ENCODE measurements at places on chromosomes 7 and 10.

- no peak for DNase-seq
Measured at GRCh38 chr7:128884561-128885369, 22.1 kb downstream of the ATP6V1F start.

DNA sequence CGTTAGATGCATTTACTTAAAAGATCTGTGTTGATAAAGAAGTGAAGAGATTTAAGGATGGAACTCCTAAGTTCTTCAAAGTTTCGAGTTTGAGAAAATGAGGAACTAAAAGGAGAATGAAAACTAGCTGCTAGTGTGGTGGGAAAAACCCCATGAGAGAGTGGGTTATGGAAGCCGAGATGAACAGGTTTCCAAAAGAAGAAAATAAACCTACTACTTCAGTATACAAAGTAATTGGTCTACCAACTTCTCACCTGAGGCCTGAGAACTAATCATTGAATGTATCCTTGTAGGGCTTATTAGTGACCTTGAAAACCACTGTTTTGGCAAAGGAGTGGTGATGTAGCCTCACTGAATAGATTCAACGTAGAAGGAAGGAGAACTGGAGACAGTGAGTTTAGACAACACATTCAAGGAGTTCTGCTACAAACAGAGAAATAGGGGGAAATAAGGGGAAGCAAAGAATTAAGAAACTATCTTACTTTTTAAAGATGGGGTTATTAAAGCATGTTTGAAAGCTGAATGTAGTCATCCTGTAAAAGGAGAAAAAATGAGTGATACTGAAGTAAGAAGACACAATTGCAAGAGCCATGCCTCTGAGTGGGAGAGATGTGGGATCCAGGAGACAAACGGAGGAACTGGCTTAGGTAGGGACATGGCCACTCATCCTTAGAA, 50.8 kb downstream of the CH25H start:
- no peak for DNase-seq

DNA sequence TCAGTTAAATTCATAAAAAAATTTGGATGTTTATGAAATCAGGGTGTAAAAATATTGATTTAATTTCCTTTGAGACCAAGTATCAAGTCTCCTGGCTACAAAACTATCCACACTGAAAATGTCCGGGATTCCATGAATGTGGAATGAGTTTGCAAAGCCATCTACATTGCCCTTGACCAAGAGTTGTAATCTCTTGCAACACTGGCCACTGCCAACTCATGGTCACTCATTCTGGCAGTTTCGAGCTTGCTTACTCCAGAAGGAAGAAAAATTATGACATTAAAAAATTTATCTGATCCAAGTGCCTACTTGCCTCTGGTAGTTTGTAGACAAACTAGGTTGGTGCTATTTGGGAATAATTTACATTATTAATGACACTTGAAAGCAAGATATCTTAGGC, 84.2 kb downstream of the NPY start:
- no peak for DNase-seq

GRCh38 chr10:5524641-5525560, at the start of gene CALML3:
Gene CALML3, plus strand, starts transcription at chr10:5524961. Its CDS starts 125 bp downstream, at chr10:5525086.
- no peak for DNase-seq

DNA sequence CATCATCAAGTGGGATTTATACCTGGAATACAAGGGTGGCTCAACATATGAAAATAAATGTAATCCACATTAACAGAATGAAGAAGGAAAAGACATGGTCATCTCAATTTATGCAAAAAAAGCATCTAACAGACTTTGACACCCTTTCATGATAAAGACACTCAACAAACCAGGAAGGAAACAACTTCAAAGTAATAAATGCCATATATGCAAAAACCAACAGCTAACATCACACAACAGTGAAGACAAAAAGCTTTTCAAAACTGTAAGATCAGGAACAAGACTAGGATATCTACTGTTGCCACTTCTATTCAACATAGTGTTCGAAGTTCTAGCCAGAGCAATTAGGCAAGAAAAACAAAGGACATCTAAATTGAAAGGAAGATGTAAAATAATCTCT, 22.9 kb downstream of the TNPO3 start:
- no peak for DNase-seq

GRCh38 chr10:123995461-123996131, 97.8 kb downstream of the CHST15 start:
- DNase-seq, result peak; percentile 80

DNA sequence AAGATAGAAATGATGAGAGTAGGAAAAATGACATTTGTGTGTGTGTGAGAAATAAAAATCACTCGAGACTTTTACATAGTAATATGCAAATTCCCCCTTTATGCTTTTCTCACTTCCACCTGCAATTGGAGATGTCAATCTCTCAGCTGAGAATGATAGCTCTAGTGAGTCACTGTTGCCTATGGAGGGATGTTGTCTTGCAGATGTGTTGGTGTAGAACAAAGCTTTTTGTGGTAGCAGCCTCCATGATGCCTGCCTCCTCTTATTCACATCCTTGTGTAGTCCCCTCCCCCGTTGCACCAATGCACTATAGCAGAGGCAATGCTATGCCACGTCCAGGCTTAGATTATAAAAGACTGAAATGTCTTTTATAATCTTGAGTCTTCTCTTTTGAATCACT, 33.8 kb downstream of the SPAG6 start:
- DNase-seq, result no peak

DNA sequence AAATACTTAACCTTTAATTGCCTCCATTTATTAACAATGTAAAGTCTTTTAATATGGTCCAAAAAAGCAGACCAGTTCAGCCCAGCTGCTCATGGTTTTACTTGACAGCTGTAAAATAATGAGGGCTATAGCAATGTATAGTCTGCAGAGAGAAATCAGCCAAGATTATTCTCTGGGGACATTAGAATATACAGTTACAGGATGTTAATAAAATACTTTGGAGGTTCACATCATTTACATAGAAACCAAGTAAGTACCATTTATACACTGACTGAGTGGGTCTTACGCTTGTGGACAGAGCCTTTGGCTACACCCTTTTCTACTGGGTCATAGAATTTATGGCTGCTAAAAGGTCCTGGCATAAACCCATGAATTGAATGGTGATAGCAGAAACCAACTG, 340.7 kb upstream of the CELF2 start:
- no peak for DNase-seq

DNA sequence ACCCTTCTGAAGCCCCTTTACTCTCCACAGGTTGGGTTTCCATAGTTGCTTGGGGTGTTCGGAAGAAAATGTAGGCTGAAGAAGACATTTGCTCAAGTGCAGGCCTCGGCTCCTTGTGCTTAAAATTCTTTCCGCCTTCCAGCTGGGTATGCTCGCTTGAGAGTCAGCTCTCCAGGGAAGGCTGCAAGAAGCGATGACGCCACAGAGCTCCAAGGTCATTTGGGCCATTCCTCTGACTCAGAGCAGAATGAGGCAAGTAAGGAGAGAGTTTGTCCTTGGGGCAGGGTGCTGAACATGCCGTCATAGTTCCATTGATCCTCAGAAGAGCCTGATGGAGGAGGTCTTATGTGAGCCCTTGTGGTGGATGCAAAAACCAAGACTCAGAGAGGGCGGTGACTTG, 27.4 kb upstream of the HSPA12A start:
- DNase-seq, result no peak

- peak; percentile 46 for DNase-seq
Measured at GRCh38 chr7:142553216-142553615, 196.1 kb upstream of the PRSS1 start.

DNA sequence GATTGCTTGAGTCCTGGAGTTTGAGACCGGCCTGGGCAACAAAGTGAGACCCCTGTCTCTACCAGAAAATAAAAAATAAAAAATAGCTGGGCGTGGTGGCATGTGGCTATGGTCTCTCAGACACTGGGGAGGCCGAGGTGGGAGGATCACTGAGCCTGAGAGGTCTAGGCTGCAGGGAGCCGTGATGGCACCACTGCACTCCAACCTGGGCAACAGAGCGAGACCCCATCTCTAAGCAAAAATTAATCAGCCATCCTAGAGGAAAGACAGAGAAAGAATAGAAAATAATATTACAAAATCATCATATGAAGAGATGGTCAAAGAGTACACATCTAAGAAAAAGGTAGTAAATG, 4.9 kb upstream of the EPHB4 start:
- DNase-seq, result no peak

DNA sequence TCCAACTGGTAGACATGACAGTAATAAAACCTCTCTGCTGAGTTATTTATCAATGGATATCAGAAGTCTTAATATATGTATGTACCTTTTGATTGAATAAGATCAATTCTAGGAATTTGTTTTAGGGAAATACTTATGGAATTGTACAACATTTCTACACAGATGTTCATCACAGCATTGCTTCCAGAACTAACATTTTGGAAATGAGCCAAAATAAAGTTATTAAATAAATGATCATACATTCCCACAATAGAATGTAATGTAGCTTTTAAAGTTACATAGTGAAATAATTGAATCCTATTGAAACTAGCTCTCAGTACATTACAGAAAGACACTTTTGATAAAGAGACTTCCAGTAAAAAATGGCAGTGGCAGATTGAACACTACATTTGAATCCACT, 481.6 kb upstream of the LRRN3 start:
- no peak for DNase-seq

DNA sequence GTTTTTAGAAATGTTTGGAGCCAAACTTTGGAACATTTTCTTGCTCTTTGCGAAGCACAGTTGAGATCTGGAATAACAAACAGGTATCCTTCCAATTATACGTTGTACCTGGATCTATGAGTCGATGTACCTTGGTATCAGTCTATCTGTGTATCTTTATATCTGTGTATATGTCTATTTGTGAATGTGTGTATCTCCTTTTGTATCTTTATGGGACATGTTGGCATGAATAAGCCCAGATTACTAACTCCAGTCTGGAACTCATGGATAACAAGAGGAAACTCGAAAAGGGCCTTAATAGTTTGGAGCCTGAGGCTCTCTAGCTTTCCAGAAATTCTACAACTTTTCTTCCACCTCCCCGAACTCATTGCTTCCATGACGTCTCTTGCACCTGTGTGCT, 490.0 kb downstream of the GATA3 start:
- no peak for DNase-seq

- DNase-seq, result no peak
Measured at GRCh38 chr7:70619130-70619529, 512.8 kb upstream of the GALNT17 start.

- DNase-seq, result peak; percentile 4
Measured at GRCh38 chr7:3439333-3440030, 138.4 kb downstream of the SDK1 start.

DNA sequence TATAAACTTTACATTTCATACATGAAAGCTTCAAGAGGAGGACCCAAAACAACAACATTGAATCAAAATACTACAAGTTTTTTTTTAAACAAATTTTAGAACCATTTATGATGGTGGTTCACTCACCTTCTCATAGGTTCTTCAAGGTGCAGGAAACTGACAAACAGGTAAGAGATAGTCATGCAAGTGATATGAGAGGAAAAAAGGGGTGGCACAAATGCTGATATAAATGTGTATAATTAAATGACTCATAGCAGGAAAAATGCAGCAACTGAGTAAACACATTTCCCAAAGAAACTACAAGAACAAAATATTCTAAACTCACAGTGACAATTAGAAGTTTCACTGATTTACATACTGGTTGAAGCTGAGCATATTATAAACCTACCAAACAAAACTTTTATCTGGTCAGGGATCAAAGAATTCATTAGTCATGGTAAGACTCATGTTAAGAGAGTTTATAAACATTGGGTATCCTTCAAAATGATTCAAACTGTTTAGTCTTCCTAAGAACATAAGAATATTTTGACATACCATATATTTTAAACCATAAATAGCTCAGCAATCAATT, 14.1 kb downstream of the ZWINT start:
- peak; percentile 9 for DNase-seq

- no peak for DNase-seq
Measured at GRCh38 chr7:69654849-69655707, 56.8 kb downstream of the AUTS2 start.

- no peak for DNase-seq
Measured at GRCh38 chr7:99790407-99790806, 6.4 kb upstream of the CYP3A4 start.

DNA sequence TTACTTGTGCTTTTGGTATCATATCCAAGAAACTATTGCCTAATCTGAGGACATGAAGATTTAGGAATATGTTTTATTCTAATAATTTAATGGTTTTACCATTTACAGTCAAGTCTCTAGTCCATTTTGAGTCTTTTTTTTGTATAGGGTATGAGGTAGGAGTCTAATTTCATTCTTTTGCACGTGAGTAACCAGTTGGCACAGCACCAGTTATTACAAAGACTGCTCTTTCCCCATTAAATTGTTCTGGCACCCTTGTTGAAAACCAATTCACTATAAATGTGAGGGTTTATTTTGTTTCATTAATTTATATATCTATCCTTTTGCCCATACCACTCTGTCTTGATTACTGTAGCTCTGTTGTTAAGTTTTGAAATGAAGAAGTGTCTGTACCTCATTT, 381.6 kb downstream of the SUGCT start:
- DNase-seq, result no peak

GRCh38 chr7:112869111-112869774, 79.0 kb upstream of the TMEM168 start:
- DNase-seq, result no peak

DNA sequence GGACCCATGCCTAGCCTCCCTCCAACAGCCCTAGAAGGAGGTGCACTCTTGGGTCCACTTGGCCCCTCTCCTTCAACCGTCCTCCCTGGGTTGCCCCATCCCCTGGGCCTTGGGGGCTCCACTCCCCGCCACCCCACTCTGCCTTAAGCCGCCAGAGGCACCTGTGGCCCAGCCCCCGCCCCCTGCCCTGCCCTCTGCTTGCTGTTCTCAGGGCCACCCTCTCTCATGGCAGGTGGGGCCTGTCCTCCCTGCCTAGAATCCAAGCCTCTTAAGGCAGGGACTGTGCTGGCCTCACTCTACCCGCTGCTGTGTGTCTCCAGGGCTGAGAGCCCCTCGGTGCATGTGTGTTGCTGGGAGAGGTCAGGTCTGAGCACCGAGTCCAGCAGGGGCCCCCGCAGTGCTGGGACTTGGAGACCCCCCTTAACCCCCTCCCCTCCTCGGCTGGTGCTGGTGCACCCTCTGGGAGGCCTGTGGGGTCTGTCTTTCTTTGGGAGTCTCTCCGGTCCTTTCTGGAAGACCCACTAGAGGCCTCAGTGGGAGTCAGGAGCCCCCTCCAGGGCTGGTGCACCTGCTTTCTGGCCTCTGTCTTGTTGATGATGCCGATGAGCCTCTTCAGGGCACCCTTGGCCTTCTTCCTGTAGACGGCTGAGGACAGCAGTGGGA, 43.8 kb downstream of the CFAP46 start:
- no peak for DNase-seq

- DNase-seq, result no peak
Measured at GRCh38 chr10:76302961-76303630, 871.7 kb downstream of the LRMDA start.

Measured in BJ (cell line).